ENCODE measurements at places on chromosomes 2 and 18.

DNA sequence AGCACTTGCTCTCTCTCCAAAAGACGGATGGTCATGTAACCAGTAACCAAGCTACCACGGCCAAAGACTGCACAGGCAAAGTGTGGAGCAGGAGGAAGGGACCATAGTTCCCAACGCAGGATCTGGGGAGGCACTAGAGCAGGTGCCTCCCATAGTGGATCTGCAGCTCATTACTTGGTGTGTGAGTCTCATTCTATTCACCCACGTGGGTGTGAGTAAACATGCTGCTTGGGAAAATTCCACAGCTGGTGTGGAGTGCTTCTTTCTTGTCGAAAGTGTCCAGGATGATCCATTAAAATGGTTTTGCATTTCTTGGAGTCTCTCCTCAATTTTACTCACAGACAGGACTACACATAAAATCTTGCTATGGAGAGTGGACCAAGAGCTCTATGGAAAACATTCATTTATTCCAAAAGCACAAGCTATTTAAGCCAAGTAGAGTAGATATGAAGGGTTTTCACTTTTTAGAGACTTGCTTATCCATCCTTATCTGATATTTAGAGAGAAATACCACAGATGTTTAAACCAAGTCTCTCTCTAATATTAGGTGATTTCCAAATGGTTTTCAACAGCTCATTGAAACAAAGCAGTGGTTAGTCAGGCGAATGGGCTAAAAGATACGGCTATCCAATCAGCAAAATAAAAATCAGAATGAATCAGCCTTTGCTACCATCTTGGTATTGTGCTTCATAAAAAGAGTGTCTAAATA is 104.3 kb upstream of the CCDC195 start:
- no peak for DNase-seq

GRCh38 chr18:22975508-22975907 is 42.4 kb downstream of the RBBP8 start:
- DNase-seq = no peak

- no peak for DNase-seq
These were observed 89.8 kb downstream of the LOXHD1 start for GRCh38 chr18:46567196-46567595.

- no peak for DNase-seq
These were observed 265.7 kb upstream of the HS6ST1 start for GRCh38 chr2:128584296-128584890.

DNA sequence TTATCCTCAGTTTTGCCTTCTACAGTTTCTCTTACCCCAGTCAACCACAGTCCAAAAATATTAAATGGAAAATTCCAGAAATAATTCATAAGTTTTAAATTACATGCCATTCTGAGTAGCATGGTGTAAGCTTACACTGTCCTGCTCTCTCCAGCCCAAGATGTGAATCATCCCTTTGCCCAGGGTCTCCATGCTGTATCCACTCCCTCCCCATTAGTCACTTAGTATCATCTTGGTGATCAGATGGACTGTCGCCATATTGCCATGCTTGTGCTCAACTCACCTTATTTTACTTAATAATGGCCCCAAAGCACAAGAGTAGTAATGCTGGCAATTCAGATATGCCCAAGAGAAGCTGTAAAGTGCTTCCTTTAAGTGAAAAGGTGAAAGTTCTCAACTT is 18.5 kb upstream of the CCNT2 start:
- DNase-seq = no peak

DNA sequence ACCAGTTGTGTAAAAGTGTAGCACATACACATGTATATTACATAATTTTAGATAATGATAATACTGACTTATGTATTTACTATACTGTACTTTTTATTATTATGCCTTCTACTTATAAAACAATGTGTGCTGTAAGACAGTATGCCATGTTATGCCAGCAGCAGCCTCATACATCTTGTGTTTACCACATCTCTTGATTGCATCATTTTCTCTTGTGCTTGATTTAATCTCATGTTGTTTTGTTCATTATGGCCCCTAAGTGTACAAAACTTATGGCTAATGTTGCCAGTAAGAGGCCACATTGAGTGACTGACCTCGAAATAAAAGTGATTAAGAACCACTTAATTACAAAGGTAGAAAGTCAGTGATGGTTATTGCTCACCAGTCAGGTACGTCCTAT is 128.0 kb upstream of the SP5 start:
- DNase-seq = no peak

DNA sequence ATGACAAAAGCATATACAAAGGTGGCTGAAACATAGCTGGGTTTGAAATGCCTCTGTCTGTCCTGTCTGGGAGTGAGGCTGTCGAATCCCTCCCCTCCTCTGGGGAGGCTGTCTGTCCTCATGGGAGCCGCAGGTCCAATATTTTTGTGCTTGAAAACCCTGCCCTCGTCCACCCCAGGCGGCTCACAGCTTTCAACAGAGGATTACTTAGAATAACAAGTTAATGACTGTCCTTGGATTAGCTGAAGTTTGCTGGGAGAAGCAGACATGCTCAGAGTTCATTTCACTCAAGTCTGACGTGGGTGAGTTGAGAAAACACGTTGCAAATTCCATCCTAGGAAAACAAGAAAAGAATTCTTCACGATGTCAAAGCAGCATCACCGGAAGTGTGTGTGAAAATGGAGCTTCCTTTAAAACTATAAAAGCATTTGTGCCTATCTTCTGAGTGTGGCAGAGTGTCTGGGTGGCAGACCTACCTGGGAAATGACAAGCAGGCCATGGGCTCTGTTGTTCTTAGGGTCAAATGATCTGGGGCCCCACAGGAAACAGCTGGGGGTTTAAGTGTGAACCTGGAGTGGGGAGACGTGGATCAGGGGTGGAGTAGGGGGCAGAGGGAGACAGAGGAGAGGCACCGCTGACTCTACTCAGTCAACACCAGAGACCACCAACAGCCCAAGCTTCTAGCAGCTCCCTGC is 77.1 kb downstream of the DDX1 start:
- DNase-seq = no peak

- DNase-seq = no peak
These were observed 114.6 kb upstream of the THUMPD2 start for GRCh38 chr2:39893616-39894015.

GRCh38 chr2:141714496-141714895 is 416.3 kb downstream of the LRP1B start:
- no peak for DNase-seq

DNA sequence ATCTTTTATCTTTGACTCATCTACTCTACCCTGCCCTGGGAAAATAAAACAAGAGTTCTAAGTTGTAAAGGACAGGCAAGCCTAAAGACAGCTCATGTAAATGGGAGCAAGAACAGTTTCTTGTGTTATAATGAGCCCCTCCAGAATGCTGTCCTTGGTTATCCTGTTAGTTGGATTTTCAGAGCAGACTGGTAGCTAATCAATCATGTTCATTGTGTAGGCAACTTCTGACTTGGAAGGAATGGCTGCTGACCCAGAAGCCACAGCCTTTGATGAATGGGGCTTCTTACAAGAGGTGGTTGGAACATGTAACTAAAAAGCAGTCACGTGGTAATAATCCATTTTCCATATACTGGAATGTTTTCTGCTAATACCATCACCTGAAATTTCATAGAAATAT is 254.2 kb downstream of the AGPS start:
- DNase-seq = no peak

- no peak for DNase-seq
These were observed 74.3 kb downstream of the BIN1 start for GRCh38 chr2:127032621-127033020.

DNA sequence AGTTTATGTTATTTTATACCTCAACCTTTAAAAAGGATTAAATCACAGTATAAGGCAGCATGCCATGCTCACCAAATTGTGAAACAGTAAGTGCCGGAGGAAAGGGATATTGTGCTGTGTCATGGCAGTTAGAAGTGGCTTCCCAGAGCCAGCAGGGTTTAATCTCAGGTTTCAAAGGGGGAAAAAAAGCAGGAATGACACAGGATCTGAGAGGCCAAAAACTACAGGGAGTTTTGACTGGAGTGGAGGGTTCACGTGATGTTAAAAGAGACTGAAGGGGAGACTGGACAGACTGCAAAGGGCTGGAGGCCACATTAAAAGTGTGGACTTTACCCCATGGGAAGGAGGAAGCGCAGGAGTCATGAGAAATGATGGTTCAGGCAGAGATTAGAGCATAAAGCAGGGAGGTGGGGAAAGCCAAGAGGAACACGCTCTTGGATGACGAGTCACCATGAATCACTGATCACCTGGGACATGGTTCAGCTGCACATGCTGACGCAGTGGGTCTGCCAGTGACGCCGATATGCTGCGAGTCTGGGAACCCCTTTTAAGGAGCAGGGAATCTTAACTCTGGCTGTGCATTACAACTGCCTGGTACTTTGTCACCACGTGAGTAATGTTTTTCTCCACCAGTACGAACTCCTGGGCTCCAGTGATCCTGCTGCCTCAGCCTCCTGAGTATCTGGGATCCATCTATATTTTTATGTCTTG is 6.1 kb downstream of the CHMP1B start:
- DNase-seq = no peak

GRCh38 chr2:119719261-119719627 is 40.2 kb downstream of the TMEM177 start:
- no peak for DNase-seq
